ENCODE measurements at places on chromosomes 3 and 15.

DNA sequence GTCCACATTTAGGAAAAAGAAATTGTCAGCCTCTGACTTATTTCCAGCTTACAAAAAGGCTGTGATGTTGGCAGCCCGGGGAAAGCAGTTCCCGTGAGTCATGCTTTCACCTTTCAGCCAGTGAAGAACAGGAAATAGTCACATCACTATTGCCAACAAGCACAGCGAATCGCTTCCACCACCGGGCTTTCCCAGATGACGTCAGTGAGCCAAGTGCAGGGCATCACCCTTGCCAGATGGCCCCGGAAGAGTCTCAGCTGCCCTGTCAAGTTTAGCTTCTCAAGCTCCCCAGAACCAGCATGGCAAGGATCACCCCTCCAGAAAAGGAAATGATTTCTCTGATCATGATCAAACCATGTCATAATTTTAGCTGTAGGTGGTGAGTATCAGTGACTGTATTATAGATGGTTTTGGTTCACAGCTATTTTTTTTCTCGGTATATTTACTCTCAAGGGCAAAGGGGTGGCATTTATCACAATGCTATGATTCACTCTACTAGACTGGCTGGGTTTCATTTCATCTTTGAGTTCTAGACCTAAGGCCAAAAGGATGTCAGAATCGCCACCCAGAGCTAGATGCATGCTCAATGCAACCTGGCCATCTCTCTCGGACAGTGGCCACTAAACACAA, 32.9 kb downstream of the B3GNT5 start:
- peak; percentile 98 for DNase-seq

DNA sequence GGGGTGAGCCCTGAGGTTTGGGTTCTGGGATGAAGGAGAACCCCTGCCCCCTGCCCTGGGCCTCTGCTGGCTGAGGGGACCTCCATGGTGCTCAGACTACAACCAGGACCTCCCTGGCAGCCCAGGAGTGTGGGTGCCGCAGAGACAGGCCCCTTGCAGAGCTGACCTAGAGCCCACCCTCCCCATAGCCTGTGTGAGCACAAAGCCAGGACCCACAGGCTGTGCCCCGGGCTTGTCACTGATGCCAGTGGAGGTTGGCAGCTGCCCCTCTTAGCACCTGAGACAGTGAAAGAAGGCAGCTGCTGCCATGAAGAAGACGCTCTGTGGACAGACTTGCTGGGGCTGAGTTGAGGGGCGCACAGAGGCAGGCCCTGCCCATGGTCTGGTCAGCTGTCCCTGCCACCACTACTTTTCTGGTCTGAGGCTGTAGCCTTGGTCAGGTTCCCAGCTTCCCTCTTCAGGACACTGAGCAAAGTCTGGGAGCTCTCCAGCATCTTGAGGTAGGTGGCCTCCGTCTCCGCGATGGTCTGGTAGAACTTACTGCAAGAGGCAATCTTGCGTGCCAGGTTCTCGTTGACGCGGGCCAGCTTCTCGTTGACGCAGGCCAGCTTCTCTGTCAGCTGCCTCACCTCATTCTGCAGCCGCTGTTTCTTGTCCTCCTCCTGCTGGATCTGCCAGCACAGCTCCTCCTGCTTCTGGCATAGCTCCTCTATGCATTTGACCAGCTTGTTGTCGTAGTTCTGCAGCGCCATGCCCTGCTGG, 23.0 kb downstream of the USP4 start:
- DNase-seq: no peak

DNA sequence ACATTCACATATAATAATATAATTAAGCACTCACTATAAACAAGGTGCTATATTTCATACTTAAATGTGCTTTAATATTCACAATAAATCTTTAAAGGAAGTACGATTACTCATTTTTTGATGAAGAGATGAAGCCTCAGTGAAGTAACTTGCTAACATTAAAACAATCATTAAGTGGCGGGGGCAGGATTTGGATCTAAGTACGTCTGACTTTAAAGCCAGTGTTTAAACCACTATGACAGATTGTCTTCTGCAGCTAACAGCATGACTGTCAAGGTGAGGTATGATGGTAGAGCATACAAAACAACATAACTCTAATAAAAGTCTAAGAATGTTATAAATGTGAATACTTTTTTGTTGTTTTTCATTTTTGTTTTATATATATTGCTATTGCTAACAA, 862.1 kb downstream of the ROBO1 start:
- DNase-seq: peak; percentile 19

- DNase-seq: no peak
These were observed 25.0 kb upstream of the LINGO1 start for GRCh38 chr15:77657634-77658238.

- DNase-seq: no peak
These were observed 55.1 kb upstream of the TRA2B start for GRCh38 chr3:185992831-185993374.

DNA sequence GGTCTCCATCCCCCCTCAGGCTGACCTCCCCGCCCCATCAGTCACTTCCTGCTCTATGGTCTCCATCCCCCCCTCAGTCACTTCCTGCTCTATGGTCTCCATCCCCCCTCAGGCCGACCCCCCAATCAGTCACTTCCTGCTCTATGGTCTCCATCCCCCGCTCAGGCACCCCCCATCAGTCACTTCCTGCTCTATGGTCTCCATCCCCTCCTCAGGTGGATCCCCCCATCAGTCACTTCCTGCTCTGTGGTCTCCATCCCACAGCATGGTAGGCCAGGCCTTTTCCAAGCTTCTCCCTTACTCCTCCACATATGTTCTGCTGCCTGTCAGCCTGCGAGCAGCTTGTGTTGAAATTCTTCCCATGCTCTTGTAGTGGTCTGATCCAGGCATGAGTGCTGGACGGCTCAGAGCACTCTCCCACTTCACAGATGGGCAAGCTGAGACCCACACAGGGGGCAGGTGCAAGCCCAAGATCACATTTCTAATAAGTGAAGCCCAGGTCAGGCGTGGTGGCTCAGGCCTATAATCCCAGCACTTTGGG, 36.8 kb downstream of the BDH1 start:
- DNase-seq: no peak

- no peak for DNase-seq
These were observed 27.7 kb downstream of the C15orf39 start for GRCh38 chr15:75229191-75230015.

DNA sequence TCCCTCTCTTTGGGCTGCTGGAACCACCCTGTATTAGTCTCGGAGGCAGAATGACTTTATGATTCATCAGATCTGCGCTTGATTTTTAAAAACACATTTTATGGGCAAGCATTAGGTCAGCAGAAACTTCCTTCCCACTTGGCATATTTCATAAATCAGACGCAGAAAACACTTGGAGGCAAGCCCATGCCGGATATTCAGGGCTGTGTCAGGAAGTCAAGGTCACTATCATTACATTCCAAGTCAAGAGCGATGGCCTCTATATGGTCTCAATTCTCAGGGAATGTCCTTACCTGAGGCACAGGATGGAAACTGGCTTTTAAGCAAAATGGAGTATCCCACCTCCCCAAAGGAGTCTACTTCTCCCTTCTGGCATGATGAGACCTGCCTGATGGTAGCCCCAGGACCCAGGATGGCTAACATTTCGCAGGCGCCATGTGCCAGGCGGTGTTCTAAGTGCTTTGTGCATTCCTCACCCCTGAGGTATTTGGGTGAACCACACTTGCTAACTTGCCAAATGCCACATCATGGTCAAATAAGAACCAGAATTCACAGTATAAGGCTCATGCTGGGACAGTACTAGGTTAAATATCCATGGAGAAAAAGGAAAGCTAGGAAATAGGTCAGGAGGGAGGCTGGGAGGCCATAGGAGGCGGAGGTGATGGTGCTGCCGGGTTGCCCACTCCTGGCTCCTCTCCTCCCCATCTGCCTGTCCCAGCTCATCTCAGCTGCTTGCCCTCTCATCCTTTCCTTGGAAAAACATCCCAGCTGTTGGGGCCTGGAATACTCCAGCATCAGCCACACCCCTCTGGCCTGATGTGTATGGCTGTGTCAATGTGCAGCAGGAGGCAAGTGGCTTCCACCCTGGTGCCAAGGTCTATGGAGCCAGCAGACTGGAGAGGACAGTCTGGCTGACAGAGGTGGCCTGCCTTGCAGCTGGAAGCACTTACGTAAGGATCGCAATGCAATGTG, 18.8 kb downstream of the BCL2L10 start:
- DNase-seq: no peak

GRCh38 chr3:7640787-7641186, 779.9 kb downstream of the GRM7 start:
- peak; percentile 4 for DNase-seq

GRCh38 chr15:82828075-82828474, 18.6 kb downstream of the WHAMM start:
- no peak for DNase-seq

GRCh38 chr3:124351430-124352148, 359.7 kb upstream of the ROPN1 start:
- peak; percentile 71 for DNase-seq

DNA sequence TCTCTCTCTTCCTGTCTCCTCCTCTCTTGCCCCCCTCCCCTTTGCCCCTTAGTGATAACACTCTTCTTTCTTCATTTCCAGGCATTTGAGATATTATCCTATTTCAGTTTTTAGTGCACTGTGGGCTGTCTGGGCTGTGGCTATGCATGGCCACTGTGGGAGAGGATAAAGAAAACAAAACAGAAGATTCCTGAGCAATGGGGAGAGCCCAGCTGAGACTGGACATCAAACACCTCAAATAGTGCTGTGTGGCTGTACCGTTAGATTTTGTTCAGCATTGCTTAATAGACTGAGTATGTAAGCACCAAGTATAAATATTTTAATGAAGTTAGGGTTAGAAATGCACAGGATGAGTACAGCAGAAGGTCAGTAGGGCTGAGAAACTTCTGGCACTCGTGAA, 7.9 kb upstream of the GBE1 start:
- no peak for DNase-seq

- no peak for DNase-seq
These were observed 38.8 kb downstream of the CHP1 start for GRCh38 chr15:41269887-41270286.

All from DMS53 (cell line).